AG04450 (cell line): ENCODE measurements at places on chromosomes 7 and 10. TPM values are rescaled to one million over a fixed set of nuclear protein-coding genes. Genes with fewer than 3 reads are reported as not detected.

C10orf53 gene
- polyA plus RNA-seq, result not detected in 2 replicates

DNA sequence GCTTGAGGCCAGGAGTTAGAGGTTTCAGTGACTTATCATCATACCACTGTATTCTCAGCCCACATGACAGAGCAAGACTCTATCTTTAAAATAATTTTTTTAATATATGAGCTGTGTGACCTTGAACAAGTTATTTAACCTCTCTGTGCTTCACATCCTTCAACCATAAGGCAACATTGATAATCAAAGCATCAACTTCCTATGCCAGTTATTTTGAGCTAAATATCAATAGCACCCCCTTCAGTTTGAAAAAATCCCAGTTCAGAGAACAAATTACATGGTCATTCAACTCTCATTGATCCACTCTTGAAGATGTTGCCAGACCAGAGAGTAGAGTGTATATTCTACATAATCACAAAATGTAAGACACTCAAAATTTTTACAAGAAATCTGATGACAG, 53.0 kb downstream of the ASNS start:
- DNase-seq, result no peak

DNA sequence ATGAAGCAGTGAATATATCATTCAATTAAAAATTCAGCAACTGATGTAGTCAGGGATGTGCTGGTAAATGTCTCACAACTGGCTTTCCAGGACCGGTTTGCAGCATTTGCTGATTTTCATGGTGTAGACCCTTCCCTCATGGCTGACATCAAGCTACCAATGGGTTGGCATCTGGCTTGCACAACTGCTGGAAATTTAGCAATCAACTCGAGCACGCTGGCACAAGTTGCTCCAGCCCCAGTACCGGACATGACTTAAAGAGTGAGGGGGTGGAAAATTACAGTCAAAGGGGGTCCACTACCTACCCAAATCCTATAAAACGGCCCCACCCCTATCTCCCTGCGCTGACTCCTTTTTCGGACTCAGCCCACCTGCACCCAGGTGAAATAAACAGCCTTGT, 198.4 kb upstream of the NRP1 start:
- DNase-seq, result no peak

INMT gene
- polyA plus RNA-seq, result 6.6 and 7.6 TPM in 2 replicates

NANOS1 gene
- 0.58 and 0.95 TPM in 2 replicates for polyA plus RNA-seq

GRCh38 chr7:133582766-133583523, 330.1 kb downstream of the EXOC4 start:
- peak; percentile 68 for DNase-seq

- DNase-seq, result no peak
Observed at GRCh38 chr10:15745751-15746150, 26.0 kb upstream of the ITGA8 start.

MARVELD1 gene
- polyA plus RNA-seq, result 65.5 and 76.2 TPM in 2 replicates

DNA sequence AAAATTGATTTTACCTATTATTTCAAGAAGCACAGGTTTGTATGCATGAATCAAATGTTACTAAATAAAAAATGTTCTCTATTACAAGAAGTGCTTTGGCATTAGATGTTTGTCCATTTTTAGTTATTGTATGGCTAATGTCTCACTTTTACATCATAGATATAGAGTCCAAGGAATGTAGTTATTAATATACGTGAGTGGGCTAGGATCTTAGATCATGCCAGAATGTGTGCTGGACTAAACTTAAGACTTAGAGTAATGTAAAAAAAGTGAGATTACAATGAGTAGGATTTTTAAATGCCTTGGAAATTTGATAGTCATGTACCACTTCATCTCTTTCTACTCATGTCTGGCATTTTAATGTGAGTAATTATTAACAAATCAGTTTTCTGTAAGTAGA, 196.6 kb downstream of the ARL4A start:
- peak; percentile 4 for DNase-seq
